Caco-2 (cell line): ENCODE measurements at places on chromosomes 5 and 9. TPM values are rescaled to one million over a fixed set of nuclear protein-coding genes. Genes with fewer than 3 reads are reported as not detected.

DNA sequence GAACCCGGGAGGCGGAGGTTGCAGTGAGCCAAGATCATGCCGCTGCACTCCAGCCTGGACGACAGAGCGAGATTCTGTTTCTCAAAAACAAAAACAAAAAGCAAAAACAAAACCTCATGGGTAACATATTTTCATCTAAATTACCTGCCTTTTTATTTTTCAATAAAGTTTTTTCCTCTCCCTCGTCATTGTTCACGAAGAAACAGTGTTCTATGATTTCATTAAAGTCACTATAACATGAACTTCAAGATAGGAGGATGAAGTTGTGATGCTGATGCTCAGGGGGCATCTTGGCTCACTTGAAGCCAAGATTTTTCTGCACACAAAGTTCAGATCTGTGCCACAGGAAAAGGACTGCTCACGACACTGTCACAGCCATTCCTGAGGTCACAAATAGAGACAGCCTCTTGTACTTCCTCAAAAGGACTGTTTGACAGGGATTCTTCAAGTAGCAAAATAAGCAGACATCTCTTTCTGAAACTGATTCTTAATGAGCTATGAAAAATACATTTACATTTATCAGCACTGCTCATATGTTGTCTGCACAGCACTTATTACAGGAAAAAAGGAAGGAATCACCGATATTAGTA lies 16.1 kb downstream of the NIPSNAP3B start:
- DNase-seq: no peak
- H3K4me1 ChIP-seq: no peaks in the 10 kb centered on the region
- no peak overlapping the region for H3K4me3 ChIP-seq
- H3K27ac ChIP-seq: no peak overlapping the region
- no peaks in the 10 kb centered on the region for H3K36me3 ChIP-seq

DNA sequence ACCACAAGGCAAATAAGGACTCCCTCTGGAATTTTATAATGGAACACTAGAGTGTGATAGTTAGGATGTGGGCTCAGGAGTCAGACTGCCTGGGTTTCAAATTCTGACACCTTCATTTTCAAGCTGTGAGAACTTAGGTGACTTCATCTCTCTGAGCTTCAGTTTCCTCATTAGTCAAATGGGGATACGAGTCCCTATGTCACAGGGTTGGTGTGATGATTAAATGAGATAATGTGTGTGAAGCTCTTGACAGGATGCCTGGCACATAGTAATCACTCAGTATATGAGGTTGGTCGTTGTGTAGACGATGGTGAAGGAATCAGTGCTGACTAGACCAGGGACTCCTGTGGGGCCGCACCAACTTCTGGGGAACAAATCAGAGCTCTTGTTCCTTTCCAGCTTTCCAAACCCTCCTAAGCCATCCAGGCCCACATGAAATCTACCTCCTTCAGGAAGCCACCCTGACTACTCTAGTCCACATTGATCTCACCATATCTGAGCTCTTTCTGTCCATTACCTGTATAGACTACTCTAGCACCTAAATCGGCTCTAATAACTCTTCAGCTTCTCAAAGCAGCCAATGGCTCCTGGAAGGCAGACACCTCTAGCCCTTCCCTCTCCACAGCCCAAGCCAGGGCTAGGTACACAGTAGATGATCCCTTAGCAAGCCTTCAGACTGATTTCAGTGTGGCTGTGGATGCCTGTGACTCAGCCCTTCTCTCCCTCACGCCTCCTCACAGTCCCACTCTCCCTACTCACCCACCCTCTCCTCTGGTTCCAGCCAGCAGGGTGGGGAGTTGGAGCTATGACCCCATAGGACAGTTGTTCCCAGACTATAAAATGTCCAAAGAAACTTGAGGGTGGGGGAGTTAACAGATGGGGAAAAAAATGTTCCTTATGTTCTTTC lies 2.5 kb upstream of the TCF7 start:
- no peak overlapping the region for H3K27ac ChIP-seq
- no peaks in the 10 kb centered on the region; the same call in 1 of the 2 replicates for H3K36me3 ChIP-seq
- H3K4me3 ChIP-seq: no peak overlapping the region
- no peaks in the 10 kb centered on the region for H3K27me3 ChIP-seq
- DNase-seq: no peak

DNA sequence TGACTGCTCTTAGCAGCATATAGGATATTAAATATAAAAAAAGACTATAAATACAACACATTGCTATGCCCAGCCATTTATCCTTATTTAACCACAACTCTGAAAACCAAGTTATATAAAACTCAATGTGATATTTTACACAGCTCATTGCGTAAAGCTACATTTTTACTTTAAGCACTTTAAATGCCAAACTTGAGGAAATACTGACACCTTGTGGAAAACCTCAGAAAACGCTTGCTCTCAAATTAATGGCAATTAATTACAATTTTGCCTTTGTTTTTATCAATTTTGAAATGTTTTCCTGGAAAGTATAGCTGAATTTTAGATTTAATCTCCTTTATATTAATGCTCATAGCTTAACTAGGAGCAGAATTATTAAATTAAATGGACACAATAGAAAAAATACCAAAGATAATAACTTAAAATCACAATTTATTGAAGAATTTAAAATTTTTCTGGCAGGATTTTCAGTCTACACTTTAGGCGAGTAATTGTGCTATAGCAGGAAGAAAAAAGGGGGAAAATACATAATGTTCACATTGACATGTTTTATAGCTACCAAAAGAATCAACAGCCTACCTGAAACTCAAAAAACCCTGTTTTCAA lies 25.2 kb upstream of the PLAC8L1 start:
- H3K4me3 ChIP-seq: no peak overlapping the region
- H3K4me1 ChIP-seq: no peaks in the 10 kb centered on the region
- no peaks in the 10 kb centered on the region for H3K27me3 ChIP-seq
- no peak for DNase-seq

- no peak overlapping the region for H3K4me3 ChIP-seq
- no peaks in the 10 kb centered on the region for H3K27me3 ChIP-seq
- no peaks in the 10 kb centered on the region for H3K36me3 ChIP-seq
- H3K27ac ChIP-seq: no peak overlapping the region
- no peak for DNase-seq
- H3K4me1 ChIP-seq: peaks cover 9% of the 10 kb centered on the region
These were observed 163.7 kb downstream of the GAPVD1 start for GRCh38 chr9:125425170-125425897.

Gene IRX1
- not detected in 2 replicates for total RNA-seq

GRCh38 chr9:93458712-93459111 lies 5.3 kb upstream of the FAM120AOS start:
- no peak overlapping the region for H3K4me3 ChIP-seq
- H3K4me1 ChIP-seq: 0 out of 2 replicates have a peak, but pooled peaks cover 11% of the 10 kb centered on the region
- no peak overlapping the region for H3K27ac ChIP-seq
- no peak for DNase-seq

DNA sequence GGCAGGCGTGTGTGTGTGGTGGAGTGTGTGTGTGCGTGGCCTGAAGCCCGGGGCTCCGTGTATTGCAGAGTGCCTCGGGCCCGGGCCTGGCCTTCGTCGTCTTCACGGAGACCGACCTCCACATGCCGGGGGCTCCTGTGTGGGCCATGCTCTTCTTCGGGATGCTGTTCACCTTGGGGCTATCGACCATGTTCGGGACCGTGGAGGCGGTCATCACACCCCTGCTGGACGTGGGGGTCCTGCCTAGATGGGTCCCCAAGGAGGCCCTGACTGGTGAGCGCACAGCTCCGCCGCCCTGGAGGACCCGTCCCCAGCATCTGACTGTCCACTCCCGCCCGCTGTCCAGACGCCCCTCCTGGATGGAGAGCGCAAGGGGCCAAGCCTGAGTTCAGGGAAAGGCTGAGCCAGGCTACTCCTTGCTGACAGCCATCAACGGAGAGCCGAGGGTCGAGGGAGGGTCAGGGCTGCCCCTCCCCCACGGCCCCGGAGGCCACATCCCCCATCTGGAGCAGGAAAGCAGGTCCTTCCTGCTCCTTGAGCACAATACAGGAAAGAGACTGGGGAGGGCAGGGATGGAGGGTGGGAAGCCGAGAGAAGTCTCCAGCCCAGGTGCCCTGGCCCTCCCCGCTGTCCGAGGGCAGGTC lies 18.4 kb downstream of the SLC6A18 start:
- H3K27me3 ChIP-seq: no peaks in the 10 kb centered on the region
- DNase-seq: no peak
- H3K4me1 ChIP-seq: no peaks in the 10 kb centered on the region
- no peaks in the 10 kb centered on the region for H3K36me3 ChIP-seq

DNA sequence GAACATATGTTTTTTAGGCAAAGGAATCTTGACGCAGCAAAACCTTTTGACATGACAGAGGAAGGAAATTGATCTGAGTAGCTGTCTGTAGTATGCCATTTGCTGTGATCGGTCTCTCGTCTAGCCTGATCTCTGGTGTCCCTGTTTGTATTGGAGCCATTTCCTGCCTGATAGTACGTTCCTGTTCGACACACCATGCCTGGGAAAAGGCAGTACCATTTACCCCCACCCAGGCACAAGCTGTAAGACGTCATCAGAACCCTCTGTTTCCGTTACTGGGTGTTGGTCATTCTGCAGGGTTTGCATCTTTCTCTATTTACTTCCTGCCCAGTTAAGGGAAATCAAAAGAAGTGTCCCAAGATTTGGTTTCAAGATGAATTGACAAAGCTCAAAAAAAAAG lies 129.7 kb downstream of the CEMIP2 start:
- H3K36me3 ChIP-seq: no peaks in the 10 kb centered on the region
- H3K4me1 ChIP-seq: no peaks in the 10 kb centered on the region
- no peak overlapping the region for H3K27ac ChIP-seq
- H3K27me3 ChIP-seq: no peaks in the 10 kb centered on the region

DNA sequence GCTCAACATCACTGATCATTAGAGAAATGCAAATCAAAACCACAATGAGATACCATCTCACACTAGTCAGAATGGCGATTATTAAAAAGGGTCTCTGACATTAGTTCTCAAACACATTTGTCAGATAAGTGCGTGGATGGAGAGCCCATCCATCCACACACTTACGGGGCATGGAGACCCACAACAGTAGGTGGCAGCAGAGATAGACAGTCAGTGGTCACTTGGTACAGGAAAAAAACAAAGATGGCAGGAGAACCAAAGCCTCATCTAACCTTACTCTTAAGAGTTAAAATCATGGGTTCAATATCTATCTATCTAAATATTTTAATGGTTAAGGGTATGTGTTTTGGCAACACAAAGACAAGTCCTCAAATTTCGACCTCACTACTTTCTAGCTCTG lies 1378.7 kb upstream of the C9orf72 start:
- no peak for DNase-seq
- H3K27me3 ChIP-seq: no peaks in the 10 kb centered on the region
- H3K4me1 ChIP-seq: no peaks in the 10 kb centered on the region
- no peak overlapping the region for H3K4me3 ChIP-seq
